ENCODE measurements at places on chromosomes 1 and 21.

GRCh38 chr21:22174746-22175145 lies 1176.5 kb downstream of the NCAM2 start:
- no peak for DNase-seq

DNA sequence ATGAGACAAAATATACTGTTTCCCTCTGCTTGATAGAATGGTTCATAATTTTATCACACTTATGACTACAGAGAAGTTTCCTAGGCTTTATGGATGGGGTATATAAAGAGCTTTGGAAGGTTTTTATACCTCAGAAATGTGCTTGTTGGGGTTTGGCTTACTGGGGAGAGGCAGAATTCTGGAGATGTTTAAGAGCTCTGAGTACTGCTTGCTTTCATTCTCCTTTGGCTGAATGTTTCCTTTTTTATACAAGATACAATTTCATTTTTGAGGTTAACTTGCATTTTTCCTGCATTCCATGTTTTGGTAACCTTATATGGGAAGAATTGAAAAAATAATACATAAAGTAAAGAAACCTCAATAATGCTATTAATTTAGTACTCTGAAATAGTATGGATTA lies 157.7 kb upstream of the COL11A1 start:
- DNase-seq, result no peak

DNA sequence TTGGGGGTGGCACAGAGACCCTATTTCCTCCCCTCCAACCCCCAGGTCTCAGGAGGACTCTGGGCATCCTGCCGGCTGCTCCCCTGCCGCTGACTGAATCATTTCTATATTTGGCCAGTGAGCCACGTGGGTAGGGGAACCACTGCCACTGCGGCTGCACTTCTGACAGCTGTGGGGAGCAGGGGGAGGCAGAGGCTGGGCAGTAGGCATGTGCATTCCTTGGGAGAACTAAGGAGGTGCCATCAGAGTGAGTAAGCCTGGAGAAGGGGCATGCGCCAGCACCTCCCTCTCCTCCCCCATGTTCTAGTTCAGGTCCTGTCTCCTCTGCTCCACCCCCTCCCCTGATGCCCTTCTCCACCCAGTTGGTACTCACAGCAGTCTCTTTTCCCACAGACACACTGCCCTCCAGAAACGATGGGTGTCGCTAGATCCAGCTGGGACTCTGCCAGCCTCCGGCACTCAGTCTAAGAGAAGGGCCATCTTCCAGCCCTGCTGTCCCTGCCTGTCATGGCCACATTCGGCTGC lies 12.0 kb downstream of the PPFIA4 start:
- DNase-seq, result peak; percentile 48

GRCh38 chr1:63073309-63074306 lies 248.8 kb upstream of the FOXD3 start:
- no peak for DNase-seq

GRCh38 chr1:192474080-192474683 lies 101.4 kb upstream of the RGS1 start:
- peak; percentile 58 for DNase-seq

- DNase-seq, result no peak
Measured at GRCh38 chr1:224262373-224263054, 67.5 kb downstream of the NVL start.

DNA sequence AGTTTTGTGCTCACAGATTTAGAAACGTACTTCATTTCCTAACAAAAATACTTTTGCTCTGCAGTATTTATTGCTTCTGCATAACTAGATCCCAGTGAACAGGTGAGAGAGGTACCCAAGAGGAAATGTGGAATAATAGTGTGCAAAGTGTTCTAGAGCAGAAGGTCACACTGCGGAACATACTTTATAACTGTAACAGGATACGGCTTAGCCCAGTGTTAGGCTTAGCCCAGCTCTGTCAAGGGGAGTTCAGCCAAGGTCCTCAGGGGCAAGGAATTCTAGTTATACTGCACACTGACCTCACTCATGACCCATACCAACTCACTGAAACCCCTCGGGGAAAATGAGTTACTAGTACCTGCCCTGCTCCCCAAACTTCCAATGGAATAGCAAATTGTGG lies 55.3 kb downstream of the PTPN14 start:
- peak; percentile 53 for DNase-seq

DNA sequence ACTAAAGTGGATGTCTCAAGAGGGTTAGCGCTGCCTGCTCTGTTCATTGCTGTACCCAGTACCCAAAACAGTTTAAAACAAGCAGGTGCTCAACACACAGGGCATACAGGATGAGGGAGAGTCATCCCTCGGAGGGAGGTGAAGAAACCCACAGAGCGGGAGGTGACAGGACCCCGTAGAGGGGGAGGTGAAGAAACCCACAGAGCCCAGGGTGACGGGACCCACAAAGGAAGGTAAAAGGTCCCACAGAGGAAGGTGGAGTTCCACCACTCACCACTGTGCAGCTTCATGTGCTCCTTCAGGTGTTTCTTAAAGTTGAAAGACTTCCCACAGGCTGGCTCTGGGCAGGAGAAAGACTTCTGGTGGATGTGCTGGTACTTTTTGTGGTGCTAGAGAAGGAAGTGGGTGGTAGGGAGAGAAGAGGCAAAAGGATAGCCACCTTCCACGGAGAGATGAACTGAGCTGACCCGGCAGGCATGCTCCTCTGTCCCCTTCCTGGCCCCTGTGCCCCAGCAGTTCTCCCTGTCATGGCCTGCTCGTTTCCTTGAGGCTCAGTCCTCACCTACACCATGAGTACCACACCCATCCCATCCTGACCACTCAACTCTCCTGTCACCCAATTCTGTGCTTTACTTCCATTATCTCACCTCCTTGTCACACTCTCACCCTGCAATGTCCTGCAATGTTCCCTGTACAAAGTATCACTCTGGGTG lies 5.1 kb downstream of the ZNF692 start:
- no peak for DNase-seq
